IPS DF 19.7 (cell line): ENCODE measurements at places on chromosomes 5 and 9.

DNA sequence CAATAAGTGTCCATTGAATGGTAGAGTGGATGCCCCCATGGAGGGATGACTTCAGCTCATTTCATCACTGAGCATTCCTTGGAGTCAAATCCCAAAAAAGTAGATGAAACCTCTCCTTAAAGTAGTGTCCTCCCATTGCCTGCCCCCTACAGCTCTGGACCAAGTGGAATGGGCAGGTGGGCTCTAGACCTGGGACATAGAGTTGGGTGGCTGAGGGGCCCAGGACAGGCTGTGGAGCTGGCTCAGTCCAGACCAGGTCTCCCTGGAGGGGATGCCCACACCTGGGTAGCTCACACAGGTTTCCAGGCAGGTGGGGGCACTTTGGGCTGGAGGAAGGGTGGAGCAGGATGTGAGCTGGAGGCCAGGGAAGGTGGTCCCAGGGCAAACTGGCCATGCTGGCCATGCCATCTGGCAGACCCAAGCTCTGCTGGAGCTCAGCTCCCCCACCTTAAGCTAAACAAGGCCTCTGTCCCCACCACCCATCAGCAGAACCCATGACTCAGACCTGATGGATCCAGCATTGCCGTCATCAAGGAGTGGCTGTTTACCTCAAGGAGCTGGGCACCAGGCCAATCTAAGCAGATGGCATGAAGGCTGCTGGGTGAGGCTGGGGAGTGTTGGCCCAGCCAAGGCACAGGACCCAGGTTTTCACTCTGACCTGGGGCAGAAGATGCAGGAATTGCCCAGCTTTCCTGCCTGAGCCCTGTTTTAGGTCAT, 6.2 kb upstream of the SPINK4 start:
- DNase-seq: no peak

DNA sequence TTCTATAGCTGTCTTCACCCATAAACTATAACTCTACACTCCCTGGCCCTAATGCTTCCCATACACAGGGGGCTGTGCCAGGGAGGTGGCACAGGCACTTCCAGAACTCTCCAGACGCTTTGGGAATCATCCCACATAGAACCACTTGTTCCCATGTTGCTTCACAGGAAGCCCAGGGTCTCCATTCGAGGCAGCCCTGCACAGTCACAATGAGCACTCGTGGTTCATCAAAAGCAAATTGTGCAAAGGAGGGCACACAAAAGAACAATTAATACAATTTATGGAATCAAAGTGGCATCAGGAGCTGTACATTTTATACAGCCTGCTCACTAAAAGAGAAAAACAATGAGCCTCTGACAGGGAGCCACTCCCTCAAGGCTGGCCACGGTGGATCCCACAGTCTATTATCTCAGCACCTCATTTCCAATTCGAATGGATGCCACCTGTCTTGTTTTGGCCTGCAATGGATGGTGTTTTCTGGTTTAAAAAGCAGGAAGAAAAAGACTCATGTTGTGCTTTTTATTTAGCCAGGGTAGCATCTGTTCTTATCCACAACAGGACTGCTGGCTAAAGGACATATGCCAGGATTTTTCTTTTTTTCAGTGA, 354.8 kb downstream of the ENC1 start:
- DNase-seq: no peak

GRCh38 chr9:98555651-98556465, 152.9 kb downstream of the GABBR2 start:
- DNase-seq: no peak

GRCh38 chr5:157357823-157358222, 91.9 kb downstream of the CYFIP2 start:
- DNase-seq: no peak

GRCh38 chr5:9198394-9198793, 347.5 kb downstream of the SEMA5A start:
- DNase-seq: no peak

- DNase-seq: no peak
Measured at GRCh38 chr9:114626415-114627020, 15.4 kb downstream of the TMEM268 start.

DNA sequence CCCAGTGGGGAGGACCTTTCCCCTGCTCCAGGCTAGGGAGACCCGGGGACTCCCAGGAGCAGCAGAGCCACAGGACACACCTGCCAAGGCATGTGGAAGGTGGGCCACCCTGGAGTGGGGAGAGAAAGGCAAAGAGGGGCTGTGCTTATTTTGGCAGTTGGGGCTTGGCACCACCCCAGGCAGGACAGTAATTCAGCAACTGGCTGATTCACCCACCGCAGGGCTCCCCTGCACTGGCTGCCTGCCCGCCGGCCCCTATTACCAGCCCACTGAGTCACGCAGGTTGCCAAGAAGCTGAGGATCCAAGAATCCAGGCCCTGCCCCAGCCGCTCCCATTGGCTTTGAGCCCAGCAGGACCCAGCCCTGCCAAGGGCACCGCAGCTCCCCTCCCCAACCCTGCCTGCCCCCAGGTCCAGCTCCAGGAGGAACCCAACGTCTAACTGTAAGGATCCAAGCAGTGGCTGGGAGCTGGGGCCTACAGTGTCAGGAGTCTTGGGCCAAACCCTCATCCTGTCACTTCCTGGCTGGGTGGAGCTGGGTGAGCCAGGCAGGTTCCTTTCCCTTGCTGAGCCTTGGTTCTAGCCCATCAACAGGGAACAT, 14.2 kb upstream of the RALGDS start:
- DNase-seq: no peak

- no peak for DNase-seq
Measured at GRCh38 chr5:42591015-42591414, 165.6 kb upstream of the CCDC152 start.

DNA sequence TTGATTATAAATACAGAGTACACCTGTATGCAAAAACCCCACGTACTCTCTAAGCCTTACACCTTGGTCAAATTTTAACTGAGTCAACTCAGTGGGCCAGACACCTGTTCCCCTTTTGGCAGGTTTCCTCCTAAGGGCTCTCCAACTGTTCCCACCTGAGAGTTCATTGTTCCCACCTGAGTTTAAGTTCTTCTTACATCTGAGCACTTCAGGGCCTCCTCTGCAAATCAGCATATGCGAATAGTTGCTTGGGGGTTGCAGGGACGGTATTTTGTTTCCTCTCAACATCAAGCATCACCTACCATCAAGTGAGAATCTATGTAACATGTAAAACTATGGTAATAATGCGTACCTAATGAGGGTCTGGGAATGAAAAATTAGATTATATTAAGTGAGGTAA, 300.0 kb downstream of the PIK3R1 start:
- no peak for DNase-seq
